NAMALWA (cell line): ENCODE measurements at places on chromosomes 7 and 10.

- peak; percentile 91 for DNase-seq
These were observed 977 bp downstream of the TMEM248 start for GRCh38 chr7:66921918-66922486.

- no peak for DNase-seq
These were observed 6.5 kb downstream of the AHR start for GRCh38 chr7:17304926-17305325.

DNA sequence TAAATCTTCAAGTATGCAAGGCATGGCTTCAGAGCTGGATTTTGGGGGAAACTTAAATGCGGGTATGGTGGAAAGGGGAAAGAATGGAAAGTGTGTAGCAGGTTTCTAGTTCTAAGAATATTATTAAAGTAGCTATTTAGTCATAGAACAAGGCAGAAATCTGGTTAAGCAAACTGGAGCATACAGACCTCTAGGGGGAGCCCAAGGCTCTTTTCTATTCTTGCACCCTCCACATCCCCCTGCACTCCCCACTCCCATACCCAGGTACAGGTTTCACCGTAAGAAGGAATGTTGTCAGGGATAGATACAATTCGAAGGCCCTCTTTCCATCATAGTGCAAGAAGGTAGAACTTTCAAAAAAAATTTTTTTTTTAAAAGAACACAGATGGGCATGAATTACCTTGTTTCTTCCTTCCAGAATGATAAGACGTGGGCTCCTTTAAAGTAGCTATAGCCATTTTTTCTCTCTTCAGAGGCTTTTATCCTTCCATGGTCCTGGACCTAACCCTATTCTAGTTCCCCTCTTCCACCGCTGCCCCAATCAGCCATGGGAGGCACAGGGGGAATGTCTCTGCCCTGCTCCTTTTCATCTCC lies 41.5 kb upstream of the SMIM30 start:
- peak; percentile 69 for DNase-seq

DNA sequence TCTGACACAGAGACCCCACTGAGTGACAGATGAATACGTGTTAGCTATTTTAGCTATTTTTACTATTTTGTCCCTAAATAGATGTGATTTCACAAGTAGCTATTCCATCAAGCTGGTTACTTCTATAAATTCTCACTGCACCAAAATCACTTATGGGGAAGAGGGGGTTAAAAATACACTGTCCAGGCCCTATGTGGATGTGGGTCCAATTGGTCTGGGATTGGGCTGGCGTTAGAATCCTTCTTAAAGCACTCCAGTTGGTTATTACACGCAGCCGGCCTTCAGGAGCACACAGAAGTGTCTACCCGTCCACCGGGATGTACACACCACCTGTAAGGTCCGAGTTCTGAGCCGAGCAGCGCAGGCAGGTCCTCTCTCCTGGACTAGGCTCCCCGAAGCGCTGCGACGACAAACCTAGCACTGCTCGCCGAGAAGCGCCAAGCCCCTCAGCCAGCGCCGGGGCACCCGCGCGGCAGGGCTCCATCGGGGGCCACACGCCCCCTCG lies 222.3 kb upstream of the MKLN1 start:
- DNase-seq = no peak

DNA sequence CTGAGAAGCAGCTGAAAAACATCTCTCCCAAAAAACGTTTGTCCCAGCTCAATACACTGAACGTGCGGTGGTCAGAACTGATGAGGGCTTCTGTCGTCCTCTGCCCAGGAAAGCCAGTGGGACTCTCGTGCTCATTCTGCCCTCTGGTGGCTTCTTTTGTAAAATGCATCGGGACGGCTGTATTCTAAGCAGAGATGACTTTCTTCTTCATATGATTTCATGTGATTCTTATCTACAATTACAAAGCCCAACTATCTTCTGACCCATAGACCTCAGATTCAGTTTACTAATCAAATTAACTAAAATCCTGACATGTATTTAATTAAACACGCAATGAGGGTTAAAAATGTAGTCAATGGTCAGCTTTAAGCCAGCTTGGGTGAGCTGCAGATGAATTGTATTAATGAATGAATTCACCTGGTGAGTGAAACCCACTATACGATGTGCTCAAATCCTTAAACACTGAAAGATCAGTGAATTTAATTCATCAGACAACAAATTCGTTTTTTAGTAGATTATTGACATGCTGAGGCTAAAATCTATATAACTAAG lies 117.6 kb upstream of the FAM204A start:
- peak; percentile 82 for DNase-seq

DNA sequence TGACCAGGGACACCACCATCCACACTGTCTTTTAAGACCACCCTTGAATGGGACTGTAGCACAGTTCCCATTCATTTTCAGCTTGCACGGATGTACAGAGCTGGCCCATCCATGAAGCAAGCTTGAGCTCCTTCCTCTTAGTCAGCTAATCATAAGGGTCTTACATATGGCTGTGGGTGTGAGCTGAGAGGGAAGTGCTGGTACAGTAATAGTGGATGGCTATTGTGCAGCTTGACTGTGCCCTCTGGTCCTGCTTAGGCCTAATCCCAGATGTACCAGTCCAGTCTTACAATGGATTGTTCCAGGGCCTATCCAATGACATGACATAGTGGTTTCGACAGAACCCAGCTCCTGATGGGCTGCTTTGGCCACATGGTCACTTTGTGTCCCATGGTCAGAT lies 96.9 kb upstream of the ZNF438 start:
- DNase-seq = no peak

GRCh38 chr7:97772045-97772901 lies 40.4 kb downstream of the TAC1 start:
- DNase-seq = no peak

DNA sequence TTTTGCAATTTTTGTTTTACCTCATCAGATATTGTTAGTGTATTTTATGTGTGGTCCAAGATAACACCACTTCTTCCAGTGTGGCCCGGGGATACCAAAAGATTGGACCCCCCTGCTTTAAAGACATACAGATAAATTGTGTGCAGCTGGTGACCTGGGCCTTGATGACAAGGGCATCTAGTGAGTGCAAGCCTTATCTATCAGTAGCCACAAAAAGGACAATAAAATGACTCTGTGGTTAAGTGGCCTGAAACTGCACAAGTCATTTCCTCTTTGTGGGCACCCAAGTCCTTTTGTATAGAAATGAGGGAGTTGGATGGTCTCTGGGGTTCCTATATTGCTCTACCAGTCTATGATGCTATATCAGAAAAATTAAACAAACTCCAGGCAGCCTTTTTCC lies 98.1 kb downstream of the PARD3 start:
- DNase-seq = no peak

GRCh38 chr7:26645121-26645520 lies 219.3 kb downstream of the SKAP2 start:
- no peak for DNase-seq
